ENCODE measurements at places on chromosomes 6 and 20.

- DNase-seq, result no peak
Observed at GRCh38 chr6:37987018-37987417, 167.5 kb downstream of the ZFAND3 start.

GRCh38 chr6:29797135-29797534, 30.5 kb upstream of the HLA-G start:
- DNase-seq, result no peak

- no peak for DNase-seq
Observed at GRCh38 chr20:51460569-51461265, 81.8 kb downstream of the NFATC2 start.

DNA sequence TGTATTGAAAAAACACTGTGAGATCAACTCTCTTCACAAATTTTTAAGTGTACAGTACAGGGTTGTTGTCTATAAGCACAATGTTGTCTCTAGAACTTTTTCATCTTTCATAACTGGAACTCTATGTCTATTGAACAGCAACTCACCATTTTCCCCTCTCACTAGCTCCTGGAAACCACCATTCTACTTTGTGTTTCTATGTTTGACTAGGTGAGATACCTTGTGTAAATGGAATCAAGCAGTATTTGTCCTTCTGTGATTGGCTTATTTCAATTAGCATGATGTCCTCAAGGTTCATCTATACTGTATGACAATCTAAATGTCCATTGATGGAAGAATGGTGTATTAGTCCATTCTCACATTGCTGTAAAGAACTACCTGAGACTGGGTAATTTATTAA, 210.1 kb upstream of the FUT9 start:
- no peak for DNase-seq

DNA sequence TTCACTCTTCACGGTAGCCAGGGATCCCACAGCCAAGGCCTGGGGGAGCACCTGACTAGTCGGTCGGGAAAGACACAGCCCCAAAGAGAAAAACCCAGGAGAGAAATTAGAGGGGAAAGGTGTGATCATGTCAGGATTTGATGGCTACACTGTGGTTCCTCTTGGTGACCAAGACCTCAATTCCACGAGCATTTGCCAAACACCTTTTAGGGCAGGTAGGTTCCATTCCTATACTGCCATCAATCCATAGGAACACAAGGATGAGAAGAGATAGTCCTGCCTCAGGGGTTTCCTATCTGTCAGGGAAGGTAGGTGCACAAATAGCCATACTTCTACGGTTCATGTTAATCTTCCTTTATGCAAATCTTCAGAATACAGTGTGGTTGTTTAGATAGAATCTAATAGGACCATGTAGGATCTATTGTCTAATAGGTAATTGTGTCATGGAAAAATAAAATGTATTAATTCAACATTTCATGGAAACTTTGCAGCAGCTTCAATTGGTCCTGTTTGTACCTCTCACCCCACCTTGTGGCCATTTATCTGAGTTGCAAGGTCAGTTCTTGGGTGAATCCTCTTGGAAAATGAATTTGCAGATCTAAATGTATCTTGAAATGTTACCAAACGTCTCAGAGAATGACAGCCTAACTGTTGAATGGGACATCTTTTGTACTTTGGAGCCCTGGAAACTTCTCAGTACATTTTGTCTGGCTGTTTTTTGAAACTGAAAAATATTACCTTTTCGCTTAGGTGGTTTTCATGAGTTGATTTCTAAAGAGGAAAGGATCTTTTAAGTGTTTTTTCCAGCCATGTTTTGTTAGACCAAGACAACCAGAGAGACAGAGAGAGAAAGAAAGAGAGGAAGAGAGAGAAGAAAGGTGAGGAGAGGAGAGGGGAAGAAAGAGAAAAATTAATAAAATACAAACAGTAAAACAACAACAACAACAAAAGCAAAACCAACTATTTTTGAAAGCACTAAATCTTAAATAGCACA, 33.7 kb upstream of the IYD start:
- peak; percentile 64 for DNase-seq

GRCh38 chr20:33130568-33131061, 37.3 kb upstream of the BPIFA2 start:
- no peak for DNase-seq

GRCh38 chr6:24273096-24273870, 84.6 kb downstream of the DCDC2 start:
- DNase-seq, result no peak

DNA sequence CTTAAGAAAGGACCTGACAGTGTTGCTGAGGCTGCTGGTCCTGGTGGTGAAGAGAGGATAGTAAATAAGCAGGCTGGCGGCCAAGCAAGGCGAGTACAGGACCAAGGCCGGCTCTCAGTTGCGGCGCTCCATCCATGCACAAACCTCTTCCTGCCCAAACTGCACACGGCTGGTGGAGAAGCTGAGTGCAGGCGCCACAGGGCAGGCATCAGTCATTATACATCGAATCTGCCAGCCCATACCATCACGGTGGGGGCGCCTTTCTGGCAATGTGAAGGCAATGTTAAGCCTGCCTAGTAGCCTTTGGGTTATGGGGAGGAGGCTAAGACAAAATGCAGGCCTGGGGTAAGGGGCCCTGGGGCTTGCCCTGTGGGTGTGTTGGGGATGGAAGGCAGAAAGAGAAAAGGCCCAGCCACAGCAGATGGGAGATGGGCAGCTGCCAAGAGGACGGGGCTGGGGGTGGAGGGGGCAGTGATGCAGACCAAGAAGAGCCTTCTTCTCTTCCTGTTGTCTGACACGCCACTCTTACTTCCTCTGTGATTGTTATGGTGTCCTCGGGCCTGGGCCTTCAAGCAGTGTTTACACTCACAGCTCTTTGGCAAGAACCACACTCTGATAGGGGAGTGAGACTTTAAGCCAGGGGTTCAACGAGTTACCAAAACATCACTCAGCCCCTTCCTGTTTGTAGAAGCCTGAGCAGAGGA, 20.3 kb upstream of the KCNK16 start:
- DNase-seq, result no peak
